KG1 (cell line): ENCODE measurements at places on chromosomes 12 and 14.

DNA sequence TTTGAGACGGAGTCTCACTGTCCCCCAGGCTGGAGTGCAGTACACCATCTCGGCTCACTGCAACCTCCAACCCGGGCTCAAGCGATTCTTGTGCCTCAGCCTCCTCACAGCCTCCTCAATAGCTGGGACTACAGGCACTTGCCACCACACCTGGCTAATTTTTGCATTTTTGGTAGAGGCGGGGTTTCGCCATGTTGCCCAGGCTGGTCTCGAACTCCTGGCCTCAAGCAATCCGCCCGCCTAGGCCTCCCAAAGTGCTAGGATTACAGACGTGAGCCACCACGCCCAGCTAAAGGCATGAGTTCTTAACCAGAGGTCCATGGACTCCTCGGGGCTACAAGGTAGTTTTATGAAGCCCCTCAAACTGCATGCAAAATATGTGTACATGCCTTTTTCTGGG is 2.1 kb downstream of the SARNP start:
- no peak for DNase-seq

GRCh38 chr12:132237772-132238487 is 91.5 kb downstream of the GALNT9 start:
- no peak for DNase-seq

DNA sequence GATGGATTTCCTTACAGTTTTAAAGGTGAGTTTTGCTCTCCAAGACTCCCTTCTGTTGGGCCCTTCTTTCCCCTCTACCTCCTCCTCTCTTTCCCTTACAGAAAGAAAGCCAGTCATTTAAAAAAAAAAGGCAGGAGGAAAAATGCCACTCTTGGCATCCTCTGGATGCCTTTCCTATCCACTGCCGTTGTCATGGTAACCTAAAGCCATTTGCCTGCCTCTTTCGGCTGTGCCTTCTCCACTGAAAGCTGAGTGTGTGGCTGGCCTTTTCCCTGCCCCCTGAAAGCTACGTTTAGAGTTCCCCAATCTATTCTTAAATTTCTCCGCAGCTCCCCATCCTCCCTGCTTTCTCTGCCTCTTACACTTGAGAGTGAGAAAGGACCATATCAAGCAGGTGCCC is 67.1 kb downstream of the TUNAR start:
- DNase-seq = no peak

GRCh38 chr12:108690542-108691174 is 40.7 kb downstream of the CORO1C start:
- DNase-seq = no peak

- no peak for DNase-seq
Observed at GRCh38 chr12:19792028-19792427, 352.7 kb downstream of the AEBP2 start.

GRCh38 chr14:33457021-33457420 is 493.9 kb downstream of the EGLN3 start:
- DNase-seq = no peak

- no peak for DNase-seq
Observed at GRCh38 chr14:34682787-34683321, 31.5 kb downstream of the CFL2 start.

GRCh38 chr12:127262615-127263014 is 1004.4 kb upstream of the TMEM132C start:
- DNase-seq = no peak

DNA sequence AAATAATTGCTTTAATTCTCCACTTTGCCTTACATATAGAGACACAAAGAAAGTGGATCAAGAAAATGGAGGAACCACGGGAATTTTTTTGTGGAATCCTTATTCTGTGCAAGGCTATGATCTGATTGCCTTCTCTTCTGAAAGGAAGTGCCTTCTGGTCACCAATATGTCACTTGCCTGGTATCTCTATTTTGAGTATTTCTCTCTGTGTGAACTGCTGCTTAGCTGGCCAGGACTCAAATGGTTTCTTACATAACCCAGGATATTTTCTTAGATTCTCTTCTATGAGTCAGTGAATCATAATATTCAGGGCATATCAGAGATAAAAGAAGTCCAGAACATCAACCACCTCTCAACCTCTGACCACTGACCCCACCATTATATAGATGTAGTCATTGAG is 156.1 kb downstream of the DIO2 start:
- no peak for DNase-seq

DNA sequence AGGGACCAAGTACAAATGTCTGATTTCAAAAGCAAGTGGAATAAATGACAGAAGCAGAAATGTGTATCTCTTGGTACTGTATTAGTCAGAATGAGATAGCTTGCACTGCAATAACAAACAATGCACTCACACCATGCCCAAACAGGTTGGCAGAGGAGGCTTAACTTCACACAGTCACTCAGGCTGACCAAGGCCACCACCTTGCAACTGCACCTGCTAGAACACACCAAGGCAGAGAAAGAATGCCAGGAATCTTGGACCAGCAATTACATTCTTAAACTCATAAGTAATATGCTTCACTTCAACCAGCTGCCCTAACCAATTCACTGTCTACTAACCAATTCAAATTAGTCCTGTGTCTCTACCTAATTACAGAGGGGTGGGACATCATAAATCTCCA is 378.3 kb downstream of the BCL11B start:
- DNase-seq = no peak

- DNase-seq = no peak
Observed at GRCh38 chr12:65881965-65882413, 57.7 kb downstream of the HMGA2 start.

GRCh38 chr14:91940209-91940608 is 7.3 kb downstream of the FBLN5 start:
- DNase-seq = no peak

DNA sequence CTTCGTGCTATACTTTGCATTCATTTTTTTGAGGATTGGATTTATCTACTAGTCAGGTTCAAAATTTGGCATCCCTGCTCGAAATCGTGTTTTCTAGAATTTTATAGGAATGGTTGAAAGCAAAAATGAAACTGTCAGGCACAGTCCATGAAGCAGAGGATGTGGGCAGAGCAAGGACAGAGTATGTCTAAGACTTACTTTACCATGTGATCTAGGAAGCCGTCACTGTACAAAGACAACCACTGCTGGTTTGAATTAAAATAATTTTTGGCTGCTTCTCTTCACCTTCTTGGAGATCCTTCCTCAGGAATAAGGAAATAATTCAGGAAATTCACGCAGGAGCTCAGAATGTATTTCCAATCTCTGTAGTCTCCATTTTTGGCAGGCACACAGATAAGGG is 31.6 kb upstream of the SGPP1 start:
- DNase-seq = no peak

GRCh38 chr14:29062466-29062865 is 295.9 kb downstream of the FOXG1 start:
- DNase-seq = no peak

- DNase-seq = no peak
Observed at GRCh38 chr14:95468448-95469133, 47.9 kb downstream of the SYNE3 start.

GRCh38 chr12:51949342-51950030 is 2.0 kb upstream of the ACVR1B start:
- no peak for DNase-seq

DNA sequence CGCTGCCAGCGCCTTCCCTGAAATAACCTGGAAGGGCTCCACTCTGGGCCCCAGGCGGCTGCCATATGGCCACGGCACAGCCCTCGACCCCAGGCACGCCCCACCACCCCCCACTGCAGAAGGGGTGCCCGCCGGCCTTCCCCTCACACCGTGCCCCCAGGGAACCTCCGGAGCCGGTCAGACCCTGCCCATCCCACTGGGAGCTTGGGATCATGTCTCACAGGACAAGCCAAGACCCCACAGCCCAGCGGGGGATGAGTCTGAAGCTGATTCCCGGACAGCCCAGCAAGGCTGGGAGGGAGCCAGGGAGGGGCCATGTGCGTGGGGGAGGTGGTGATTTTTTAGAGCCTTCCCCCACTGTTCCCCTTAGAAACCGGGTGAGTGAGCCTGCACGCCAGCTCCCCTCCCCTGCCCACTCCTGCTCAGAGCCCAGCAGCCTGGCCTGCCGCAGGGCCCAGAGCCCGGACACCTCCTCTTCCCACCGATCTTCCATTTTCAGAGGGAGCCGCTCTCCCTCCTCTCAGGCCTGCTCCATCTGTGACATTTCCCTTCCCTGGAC is 1.4 kb downstream of the RIMBP2 start:
- DNase-seq = no peak

DNA sequence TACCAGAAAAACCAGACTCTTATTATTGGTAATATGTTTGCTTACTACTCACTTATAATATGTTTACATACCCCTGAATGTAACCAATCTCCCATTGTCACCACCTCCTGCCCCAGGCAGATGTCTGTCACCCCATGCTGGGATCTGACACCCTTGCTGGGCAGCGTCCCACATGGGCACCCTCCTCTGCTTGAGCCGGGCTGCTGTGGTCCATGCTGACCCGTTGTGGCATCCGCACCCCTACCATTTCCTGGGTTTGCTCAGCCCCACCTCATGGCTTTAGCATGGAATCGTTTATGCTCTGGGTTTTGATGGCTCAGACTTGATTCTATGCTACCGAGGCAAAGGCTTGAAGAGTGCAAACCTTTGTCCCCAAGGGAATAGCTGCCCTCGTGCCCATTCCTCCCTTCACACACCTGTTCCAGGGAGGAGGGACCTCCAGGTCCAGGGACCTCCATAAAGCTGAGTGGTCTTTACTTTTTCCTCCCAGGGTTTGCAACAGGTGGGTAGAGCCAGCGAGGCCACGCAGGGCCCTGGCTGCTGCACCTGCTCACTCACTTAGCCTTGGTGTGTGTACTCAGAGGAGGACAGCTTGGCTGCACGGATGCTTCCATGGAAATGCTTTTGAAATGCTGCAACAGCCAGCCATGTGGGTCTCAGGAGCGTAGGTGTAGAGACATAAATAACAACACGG is 68.7 kb downstream of the PRMT8 start:
- DNase-seq = no peak

GRCh38 chr14:37968664-37969240 is 239.0 kb upstream of the SSTR1 start:
- DNase-seq = no peak

GRCh38 chr12:95217377-95218149 is at the start of the genes FGD6 and VEZT:
TSS of gene FGD6 (minus strand) at chr12:95217467. CDS start at chr12:95217240, 227 bp downstream.
TSS of gene VEZT (plus strand) at chr12:95217807. CDS start at chr12:95217851, 44 bp downstream.
- DNase-seq = peak; percentile 90

GRCh38 chr12:99852666-99853065 is 132.1 kb downstream of the ANKS1B start:
- no peak for DNase-seq

GRCh38 chr12:96522690-96523089 is 33.3 kb downstream of the CFAP54 start:
- no peak for DNase-seq

DNA sequence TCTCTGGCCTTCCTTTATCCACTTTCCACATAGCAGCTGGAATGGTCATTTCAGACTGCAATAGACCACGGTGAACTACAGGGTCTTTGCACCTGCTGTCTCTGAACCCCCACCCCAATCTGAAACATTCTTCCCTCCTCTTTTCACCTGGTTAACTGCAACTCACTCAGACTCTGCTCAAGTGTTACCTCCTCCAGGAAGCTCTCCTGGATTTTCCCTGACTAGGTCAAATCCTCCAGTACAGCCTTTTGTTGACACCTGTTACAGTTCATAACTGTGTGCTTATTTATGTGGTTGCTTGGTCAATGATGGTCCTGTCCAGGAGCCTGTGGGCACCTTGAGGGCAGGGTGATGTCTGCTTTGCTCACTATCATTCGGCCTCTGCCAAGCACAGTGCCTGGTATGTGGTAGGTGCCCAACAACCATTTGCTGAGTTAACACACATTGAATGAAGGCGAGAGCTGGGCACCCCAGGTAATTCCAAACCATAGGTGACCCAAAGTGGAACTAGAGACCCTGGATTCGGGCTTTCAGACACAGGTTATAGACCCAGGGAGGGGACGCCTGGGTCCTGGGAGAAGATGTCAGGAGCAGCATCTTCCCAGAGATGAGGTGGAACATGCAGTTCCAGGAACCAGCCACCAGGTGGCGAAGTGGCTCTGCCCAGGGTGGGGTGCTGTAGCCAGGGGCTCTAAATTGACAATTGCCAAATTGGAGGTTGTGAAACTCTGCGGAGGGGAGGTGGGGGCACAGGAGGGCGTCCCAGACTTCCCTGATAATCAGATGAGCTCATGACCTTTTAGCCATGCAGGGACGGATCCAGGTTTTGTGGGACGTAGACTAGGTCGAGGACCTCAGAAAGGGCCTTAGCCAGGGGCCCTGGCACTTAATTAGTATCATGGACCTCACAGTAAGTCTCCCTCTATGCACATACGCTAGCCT is 28.1 kb downstream of the TRPV4 start:
- DNase-seq = peak; percentile 60

DNA sequence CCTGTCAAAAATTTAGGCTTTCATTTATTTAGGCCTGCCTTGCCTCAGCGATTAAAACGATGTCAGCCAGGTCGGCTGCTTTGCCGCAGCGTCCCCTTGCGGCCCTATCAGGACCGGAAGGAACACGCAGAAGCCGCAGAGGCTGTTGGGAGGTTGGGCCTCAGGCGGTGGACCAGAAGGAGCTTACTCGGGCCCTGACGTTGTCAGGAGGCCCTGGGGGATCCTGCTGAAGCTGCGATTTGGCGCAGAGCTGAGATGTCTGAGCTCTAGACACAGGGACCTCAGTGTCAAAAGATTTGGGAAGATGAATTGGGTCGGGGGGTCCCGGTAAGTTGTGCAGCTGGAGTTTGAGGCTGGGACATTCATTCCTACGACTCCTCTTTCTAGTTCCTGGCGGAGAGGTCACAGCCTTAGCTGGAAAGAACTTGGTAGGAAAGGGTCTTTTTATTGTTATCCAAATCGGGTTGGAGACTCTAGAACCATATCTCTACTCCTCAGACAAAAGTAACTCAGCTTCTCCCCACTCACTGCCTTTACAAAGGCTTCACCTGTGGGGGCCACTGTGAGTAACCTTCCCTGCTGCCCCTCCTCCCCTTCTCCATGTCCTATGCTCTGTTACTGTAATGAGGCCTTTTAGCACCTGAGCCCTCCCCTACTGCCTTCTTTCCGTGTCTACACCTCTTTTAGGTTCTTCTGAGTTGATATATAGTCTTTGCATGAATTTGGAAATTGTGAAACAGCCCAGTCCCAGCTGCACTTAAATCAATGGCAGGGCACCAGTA is 6.6 kb upstream of the ABCD2 start:
- DNase-seq = no peak

- DNase-seq = peak; percentile 58
Observed at GRCh38 chr12:104215638-104216297, at the start of gene TXNRD1. TSS of gene TXNRD1 (plus strand) at chr12:104215779. CDS start at chr12:104215803, 24 bp downstream.

GRCh38 chr12:13956060-13956590 is 25.3 kb downstream of the GRIN2B start:
- DNase-seq = no peak

DNA sequence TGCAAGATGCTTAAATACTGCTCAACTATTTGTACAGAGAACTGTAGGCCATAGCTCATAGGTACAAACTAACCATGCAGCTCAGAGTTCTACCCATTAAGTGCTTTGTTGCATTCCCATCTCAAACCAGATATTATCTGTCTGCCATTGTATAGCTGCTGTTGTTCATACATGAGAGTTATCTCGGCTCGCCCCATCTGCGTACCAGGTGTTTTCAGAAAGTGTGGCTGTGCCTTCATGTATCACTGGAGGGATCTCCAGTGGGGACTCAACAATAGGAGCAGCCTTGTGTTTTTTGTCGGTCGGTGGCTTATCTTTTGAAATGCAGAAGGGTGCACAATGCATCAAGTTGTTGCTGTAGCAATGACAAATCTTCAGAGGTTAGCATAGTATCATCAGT is 678.3 kb downstream of the RERGL start:
- DNase-seq = no peak

GRCh38 chr12:96215919-96216273 is 21.7 kb downstream of the ELK3 start:
- DNase-seq = no peak

- no peak for DNase-seq
Observed at GRCh38 chr14:40806471-40806870, 800.2 kb upstream of the LRFN5 start.
